ENCODE measurements at places on chromosomes 13 and 19. TPM values are rescaled to one million over a fixed set of nuclear protein-coding genes. Genes with fewer than 3 reads are reported as not detected.

GRCh38 chr13:61927648-61928047 is 512.0 kb upstream of the PCDH20 start:
- DNase-seq = no peak

- DNase-seq = no peak
Observed at GRCh38 chr19:40778706-40779284, 748 bp downstream of the RAB4B start.

The C5AR1 gene
- total RNA-seq = 33.3 TPM

The HSD17B14 gene
- total RNA-seq = 22.2 TPM

- no peak for DNase-seq
Observed at GRCh38 chr19:56137405-56137804, 3.7 kb upstream of the ZNF444 start.

- no peak for DNase-seq
Observed at GRCh38 chr19:1538978-1539377, 15.1 kb downstream of the PLK5 start.

DNA sequence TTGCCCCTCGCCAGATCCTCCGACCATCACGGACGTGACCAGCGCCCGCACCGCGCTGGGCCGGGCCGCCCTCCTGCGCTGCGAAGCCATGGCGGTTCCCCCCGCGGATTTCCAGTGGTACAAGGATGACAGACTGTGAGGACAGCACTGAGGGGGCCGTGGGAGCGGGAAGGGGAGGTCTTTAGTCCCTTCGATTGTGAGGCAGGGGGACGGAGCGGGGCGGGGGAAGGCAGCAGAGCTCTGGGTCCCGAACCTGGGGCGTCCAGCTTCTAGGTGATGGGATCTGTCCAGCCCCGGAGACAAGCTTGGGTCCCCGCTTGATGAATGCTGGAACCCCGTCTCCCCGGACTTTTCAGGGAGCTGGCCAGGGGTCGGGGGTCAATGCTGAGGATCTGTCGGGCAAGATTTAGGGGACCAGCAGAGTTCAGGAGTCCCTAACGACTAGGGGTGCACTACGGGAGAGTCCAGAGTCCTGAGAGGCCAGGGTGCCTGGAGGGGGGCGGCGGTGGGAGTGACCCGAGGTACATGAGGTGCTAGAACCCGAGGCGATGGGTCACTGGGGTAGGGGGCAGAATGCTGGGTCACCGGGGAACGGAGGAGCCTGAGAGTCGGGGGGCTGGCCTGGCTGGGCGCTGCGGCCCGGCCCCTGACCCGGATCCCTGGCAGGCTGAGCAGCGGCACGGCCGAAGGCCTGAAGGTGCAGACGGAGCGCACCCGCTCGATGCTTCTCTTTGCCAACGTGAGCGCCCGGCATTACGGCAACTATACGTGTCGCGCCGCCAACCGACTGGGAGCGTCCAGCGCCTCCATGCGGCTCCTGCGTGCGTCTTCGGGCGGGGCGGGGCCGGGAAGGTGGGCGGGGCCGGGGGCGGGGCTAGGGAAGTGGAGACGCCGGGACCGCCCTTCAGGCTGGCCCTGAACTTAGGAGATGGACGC is 14.6 kb downstream of the VSIG10L start:
- no peak for DNase-seq

- DNase-seq = no peak
Observed at GRCh38 chr13:99417201-99418102, 83.8 kb upstream of the TM9SF2 start.

DNA sequence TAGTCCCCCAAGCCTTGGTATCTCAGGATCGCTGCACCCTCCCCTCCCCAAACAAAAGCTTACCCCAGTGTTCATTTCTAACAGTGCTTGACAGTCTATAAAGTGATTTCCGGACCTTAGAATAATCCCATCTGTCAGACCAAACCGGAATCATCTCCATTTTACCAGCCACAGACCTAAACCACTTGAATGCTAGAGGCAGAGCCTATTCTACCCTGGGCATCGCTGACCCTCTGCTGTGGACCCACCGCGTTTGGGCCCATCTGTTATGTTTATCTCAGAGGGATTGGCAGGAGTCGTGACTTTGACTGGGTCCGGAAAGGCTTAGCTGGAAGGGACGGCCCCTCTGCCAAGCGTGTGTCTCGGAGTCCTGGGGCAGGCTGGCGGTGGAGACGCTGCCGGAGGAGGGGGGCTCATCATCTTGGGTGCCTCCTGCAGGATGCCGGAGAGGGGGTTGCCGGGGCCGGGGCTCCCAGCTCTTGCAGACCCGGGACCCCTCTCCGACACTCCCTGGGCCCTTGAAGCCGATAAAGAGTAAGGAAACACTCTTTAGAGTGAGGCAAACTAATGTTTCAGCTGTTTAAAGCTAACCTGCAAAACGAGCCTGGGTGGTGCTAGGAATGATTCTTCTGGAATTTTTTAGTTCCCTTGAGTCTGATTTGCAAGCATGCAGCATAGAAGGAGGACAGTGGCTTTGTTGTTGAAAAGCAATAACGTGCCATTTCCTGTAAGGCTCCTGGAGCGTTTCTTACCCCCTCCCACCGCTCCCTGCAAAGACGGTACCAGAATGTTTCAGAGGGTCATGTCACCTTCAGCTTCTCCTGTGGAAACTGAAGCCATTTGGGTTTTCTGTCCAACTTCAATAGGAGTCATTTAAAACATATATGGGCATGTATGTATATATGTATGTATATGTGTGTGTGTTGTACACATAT is 1.3 kb downstream of the SLC25A42 start:
- no peak for DNase-seq

DNA sequence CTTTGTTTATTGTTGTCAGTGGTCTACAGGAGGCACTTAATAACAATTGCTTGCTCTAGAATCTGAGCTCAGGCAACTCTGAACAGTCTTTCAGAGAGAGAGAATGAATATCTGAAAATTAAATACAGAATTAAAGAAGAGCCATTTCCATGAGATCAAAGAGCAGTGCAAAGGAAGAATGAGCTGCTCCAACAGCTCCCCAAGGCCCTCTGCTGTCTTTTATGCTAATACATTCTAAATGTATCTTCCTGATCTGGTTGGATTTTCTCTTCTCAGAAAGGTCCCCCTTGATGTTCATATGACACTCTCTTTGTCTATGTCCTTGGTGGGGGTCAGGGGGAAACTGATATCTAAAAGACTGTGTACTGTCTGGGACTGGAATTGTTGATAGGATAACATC is 1029.6 kb downstream of the PCDH9 start:
- no peak for DNase-seq

All from sciatic nerve (tissue), 2 donors.